ENCODE measurements at places on chromosomes 16 and 17.

DNA sequence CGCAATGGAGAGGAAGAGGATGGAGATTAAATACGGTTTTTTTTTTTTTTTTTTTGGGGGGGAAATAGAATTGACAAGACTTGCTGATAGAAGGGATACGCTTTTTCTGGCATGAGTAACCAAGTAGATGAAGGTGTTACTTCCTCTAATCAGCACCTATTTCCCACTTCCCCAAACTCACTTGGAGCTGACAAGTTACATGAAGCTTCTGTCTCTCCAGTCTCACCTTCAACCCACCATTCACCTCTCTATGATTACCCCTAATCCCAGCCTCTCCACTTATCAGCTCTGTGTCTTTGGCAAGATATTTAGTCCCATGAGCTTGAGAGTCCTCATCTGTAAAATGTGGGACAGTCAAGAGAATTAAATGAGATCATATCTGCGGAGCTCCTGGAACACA is 185.9 kb upstream of the HS3ST3A1 start:
- no peak for DNase-seq

DNA sequence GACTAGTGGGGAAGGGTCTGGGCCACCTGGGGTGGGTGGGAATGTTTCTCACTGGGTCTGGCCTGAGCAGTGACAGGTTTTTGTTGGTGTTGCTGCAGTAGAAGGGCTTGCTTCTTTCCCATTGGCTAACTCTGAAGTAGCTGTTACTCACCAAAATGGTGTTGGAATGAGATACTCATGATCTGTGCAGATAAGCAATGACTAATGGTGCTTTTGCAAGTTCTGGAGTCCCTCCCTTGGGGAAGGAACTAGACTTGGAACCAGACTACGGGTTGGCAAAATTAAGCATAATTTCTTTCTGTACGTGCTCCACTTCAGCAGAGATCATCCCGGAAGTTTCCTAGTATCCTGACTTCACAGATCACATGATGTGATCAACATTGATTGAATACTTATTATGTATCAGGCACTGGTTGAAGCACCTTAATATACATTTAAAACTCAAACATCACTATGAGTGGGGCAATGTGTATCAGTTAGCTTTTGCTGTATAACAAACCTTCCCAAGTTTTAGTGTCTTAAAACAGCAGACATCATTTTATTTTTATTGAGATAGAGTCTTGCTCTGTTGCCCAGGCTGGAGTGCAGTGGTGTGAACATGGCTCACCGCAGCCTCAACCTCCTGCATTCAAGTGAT is 30.1 kb downstream of the CHP2 start:
- DNase-seq: peak; percentile 35

- DNase-seq: no peak
Observed at GRCh38 chr16:24075931-24076716, 180.0 kb upstream of the CACNG3 start.

GRCh38 chr16:56244612-56245011 is 53.3 kb downstream of the GNAO1 start:
- DNase-seq: no peak

- DNase-seq: no peak
Observed at GRCh38 chr16:17437127-17437720, 33.5 kb downstream of the XYLT1 start.

- no peak for DNase-seq
Observed at GRCh38 chr17:14434506-14434905, 133.6 kb downstream of the HS3ST3B1 start.

- no peak for DNase-seq
Observed at GRCh38 chr17:6420173-6420641, 14.7 kb downstream of the AIPL1 start.

DNA sequence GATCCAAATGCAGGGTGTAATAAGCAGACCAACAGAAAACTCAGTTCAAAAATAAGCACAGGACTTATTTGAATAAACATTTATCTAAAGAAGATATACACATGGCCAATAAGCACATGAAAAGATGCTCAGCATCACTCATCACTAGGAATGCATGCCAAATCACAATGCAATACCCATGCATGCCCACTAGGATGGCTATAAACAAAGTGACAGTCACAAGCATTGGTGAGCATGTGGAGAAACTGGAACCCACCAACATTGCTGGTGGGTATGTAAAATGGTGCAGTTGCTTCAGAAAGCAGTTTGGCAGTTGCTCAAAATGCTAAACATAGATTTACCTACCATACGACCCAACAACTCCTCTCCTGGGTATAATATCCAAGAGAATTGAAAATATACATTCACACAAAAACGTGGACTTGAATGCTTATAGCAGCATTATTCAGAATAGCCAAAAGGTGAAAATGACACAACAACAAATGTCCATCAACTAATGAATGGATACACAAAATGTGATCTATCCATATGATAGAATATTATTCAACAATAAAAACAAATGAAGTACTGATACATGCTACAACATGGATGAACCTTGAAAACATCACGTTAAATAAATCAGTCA is 20.1 kb downstream of the UBE2O start:
- DNase-seq: peak; percentile 36

DNA sequence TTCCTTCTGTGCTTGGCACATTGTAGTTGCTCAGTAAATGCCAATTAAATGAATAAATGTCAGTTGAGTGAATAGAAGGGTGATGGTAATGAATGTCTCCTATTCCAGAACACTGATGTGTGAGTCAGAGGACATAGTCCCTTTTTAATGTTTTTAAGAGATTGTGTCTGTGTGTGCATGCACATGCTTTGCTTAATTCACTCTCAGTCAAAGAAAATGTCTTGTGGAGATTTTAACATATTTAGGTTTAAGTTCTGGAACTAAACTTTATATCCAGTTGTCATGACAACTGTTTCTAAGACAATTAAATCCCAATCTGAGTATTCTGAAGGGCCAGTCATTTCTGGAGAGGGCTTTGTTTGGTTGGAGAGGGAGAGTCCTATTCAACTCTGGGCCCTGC is 255.3 kb upstream of the CDH11 start:
- no peak for DNase-seq

DNA sequence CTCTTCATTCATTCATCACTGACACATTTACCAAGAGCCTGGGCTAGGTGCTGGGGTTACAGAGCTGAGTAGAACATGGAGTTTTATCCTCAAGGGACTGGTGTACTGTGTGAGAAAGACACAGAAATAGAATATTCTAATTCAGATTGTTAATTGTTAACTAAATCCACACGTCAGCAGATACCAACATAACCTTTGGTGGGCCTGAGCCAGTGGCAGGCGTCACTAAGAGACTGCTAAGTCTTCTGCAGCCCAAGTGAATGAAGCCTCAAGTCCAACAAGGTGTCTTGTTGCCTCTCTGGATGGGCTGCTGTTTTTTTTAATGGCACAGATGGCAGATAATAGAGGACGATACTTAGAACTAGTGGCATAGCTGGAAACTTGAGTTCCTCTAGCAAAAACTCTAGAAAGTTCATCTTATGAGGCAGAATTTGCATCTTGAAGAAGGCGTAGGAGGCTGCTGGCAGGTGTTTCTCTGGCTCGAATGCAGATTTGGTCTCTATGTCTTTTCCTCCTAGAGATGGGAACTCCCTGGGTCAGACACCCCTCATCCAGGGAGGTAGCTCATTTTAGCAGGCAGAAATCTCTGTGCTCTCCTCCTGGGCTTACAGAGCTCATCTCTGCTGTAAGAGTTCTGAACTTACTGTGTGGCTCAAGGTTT is 179.5 kb downstream of the NTN1 start:
- DNase-seq: no peak

All from brain microvascular endothelial cell (primary cell).